ENCODE measurements at places on chromosomes 5 and 9.

- no peak for DNase-seq
Observed at GRCh38 chr5:119016125-119016774, 27.9 kb upstream of the DTWD2 start.

- no peak for DNase-seq
Observed at GRCh38 chr5:175109058-175109755, 334.8 kb downstream of the DRD1 start.

DNA sequence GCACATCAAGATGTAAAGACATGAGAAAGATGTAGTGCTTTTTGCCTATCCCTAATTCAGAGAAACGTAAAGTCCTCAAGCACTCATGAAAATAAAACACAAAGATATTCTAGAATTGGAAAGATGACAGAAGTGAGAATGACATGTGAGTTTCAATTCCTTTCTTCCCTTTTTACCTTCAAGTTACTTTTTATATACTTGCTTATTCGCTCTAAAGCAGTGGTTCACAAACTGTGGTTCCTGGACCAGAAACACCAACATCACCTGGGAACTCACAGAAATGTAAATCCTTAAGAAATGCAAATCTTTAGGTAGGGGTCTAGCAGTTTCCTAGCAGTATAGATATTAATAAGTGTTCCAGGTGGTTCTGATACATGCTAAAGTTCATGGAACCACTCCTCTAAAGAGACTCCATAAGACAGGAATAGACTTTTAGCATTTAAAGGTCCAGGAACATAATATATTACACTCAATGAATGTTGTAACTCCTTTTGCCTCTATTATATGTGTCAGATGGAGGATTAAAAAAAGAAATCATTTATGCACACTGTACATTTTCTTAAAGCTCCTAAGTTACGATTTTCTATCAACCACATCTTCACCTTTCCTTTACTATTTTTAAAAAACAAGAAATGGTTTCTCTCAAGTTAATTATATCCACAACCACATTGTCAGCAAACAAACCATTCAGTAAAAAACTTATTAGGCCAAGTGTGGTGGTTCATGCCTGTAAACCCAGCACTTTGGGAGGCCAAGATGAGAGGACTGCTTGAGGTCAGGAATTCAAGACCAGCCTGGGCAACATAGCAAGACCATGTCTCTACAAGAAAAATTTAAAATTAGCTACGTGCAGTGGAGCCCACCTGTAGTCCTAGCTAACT is 39.9 kb downstream of the ERP44 start:
- no peak for DNase-seq

DNA sequence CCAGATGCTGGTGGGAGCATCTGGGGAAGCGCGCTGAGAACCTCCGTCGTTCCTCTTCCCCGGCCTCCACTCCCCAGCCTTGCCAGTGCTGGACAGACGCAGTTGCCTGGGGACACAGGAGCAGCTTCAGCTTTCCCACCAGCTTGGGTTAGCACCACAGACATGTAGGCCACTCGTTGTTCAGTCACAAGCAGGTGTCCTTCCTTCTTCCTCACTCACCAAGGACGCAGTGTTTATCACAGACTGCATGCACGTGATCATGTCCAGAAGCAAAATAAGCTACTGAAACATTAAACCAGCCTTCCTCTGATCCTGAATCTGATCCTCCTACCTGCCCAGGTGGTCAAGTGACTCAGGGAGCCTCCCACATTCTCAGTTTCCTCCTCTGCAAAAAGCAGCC is 232.9 kb downstream of the SYK start:
- no peak for DNase-seq

GRCh38 chr5:17816944-17817343 is 182.7 kb downstream of the TAF11L14 start:
- no peak for DNase-seq

- DNase-seq: no peak
Observed at GRCh38 chr5:142427015-142427364, 102.2 kb upstream of the SPRY4 start.

DNA sequence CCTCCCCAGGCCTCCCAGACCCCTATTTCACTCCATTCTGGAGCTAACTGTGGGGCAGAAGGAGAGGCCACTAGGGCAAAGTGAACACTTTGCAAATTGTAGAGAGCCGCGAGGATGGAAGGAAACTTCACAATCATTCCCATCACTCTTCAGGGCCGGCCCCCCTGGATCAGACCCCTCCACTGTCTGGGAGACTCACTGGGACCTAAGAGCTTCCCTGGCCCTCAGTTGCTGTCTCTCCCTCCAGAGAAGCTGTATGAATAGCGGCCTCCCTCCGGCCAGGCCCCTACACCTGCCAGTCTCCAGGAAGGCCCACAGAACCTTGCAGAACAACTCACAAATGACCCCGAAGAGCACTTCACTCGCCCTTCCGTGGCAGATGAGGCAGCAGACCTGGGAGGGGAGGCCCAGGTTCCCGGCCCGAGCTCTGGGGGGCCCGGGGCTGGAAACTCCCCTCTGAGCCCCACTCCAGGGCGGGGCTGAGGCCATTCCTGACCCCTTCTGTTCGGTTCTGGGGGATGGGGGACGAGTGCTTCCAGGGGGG is 141.9 kb upstream of the IER5L start:
- no peak for DNase-seq

- DNase-seq: no peak
Observed at GRCh38 chr5:64807520-64807919, 38.8 kb downstream of the CWC27 start.

DNA sequence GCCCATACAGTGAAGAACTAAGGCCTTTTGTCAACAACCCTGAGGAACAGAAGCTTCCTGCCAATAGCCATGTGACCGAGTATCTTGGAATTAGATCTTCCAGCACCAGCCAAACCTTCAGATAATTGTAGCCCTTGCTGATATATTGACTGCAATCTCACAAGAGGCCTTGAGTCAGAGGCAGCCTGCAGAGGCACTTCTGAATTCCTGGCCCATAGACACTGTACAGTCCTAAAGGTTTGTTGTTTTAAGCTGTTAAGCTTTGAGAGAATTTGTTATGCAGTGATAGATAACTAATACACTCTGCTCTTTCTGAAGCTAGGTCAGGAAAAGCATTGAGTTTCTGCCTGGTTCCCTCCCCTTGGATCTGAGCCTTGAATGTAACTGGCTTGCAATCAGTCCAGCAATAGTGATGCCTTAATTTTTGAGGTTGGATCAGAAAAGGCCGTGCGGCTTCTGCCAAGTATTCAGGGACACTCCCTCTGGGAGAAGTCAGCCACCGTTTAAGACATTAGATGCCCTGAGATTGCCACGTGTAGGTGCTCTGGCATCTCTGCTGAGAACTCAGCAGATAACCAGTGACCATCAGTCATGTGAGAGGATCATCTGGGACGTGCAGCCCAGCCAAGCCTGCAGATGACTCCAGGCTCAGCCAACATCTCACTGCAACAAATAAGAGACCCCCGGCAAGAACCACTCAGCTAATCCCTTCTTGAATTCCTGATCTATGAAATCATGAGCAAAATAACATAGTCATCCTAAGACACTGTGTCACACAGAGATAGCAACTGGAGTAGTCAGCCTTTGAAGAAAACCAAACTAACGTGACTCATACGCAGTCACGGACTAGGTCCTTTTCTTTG is 126.8 kb upstream of the STC2 start:
- peak; percentile 99 for DNase-seq

- no peak for DNase-seq
Observed at GRCh38 chr5:54725391-54726280, 208.1 kb downstream of the SNX18 start.

DNA sequence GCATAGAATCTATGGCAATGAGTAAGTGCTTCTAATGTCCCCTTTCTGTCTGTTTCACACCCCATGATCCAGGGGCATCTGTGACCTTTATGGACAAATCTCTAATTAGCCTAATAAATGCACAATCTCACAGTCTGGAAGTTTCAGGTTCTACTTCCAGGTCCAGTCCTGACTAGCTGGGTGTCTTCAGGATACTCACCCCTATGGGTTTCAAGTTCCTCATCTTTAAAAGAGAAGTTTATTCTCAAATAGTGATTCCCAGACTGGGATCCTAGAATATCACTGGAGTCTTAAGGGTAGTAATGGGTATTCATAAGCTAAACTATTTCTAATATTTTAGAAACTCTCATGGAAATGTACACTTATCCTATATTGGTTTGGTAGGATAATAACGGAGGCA is 77.2 kb upstream of the ABCA1 start:
- DNase-seq: no peak

DNA sequence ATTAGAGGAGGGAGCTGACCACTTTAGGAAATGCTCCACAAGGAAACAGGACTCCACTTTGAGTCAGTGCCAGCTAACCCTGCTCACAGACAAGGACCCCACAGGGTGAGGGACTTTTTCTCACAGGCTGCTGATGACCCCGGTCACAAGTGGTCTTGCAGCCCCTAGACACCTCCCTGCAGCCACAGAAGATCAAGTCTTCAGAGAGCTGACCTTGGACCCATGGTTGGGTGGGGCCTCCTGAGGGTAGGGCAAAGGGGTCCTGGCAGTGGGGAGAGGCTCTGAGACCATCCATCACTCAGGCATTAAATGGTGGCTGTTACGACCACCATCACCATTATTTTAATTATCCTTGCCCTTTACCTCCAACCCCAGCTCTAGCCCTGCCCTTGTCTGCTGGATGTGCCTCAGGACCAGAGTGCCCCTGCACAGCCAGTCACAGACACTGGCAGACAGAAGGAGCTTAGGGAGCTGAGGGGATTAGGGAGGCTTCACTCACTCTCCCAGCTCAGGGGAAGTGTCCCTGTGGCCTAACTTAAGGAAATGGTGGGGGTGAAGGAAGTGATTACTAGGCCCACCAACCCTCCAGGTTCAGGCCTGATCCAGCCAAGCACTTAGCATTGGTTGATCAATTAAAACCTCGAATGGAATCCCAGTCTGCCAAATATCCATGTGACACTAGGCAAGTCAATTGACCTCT is 1.6 kb downstream of the ACSL6 start:
- DNase-seq: no peak

DNA sequence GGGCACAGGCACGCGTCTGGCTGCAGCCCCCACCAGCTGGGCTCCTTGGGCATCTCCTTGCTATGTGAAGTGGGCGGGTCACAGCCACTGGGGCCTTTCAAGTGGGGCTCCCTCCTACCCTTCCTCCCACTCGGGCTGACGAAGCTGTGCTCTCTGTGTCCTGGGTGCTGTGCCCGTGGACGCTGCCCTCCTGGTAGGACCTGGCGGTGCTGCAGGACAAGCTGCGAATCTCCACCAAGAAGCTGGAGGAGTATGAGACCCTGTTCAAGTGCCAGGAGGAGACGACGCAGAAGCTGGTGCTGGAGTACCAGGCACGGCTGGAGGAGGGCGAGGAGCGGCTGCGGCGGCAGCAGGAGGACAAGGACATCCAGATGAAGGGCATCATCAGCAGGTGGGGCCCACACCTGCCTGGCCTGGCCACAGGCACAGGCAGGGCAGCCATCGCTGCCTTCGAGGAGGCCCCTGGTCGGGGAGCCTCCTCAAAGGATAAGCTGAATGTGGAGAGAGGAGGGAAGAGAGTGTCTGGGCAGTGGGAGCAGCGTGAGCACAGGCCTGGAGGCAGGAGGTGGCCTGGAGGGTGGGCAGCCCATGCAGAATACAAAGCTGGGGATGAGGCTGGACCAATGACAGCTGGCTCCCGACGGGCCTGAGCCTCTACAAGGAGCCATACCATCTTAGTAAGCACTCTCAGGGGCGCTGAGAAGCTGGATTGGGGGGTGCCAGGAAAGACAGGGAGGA is 124.7 kb downstream of the DAB2IP start:
- no peak for DNase-seq

DNA sequence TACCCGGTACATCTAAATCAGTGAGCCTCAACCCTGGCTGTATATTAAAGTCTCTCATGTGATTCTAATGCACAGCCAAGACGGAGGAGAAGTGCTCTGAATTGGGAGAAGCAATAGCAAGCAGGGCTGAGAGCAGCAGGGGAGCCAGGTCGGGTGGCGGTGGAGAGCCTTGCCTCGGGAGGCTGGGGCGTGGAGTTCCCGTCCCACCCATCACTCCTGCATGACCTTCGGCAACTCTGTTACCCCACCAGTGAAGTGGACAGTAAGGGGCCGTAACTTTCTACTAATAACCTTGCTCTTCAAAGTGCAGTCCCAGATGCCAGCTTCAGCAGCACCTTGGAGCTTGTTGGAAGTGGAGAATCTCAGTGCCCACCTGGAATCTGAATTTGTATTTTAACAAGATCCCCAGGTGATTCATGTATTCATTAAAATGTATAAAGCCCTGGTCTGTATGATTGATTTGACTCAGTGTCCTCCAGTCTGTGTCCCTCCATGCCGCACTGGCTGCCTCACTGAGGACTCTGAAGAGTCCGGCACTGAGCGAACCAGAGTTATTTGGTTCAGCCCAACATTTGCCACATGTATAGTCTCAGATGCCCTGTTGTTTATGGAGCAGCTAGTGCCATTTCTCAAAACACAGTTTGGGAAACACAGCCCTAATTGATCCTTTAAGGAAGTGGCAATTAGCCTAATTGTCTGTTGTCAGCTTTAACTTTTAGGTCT is 6.5 kb downstream of the ERGIC1 start:
- no peak for DNase-seq

DNA sequence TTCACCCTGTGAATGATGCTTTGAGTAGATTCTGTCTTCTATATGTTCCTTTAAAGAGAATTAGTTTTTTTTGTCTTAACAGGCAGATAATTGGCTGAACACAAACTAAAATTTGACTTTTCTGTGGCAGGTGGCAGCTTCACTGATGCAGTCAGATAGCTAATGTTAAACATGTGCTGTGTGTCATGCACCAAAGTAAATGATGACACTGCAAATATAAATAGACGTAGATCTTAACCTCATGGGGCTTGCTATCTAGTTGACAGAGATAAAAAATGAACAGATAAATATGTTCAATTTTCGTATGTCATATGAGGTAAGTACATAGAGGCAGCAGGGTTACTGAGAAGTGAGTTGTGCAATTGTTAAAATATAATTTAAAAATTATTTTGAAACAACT is 82.7 kb downstream of the PARP8 start:
- no peak for DNase-seq

DNA sequence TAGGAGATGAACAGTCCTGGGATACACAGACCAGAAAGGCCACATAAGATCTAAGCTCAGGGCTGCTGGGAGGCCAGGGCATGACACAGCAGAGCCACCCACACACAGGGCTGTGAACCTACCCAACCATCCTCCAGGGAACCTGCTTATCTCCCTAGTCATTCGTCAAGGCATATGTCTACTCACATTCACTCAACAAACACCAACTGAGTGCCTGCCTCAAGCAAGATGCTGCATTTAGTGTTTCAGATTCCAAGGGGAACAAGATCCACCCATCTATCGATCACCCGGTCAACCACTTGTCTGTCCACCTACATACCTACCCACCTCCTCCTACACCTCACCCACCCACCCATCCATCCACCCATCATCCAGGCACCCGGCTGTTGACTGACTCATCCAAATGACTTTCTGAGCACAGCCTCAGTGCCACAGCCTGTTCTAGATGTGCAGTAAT is 1.9 kb downstream of the DPM2 start:
- DNase-seq: no peak

DNA sequence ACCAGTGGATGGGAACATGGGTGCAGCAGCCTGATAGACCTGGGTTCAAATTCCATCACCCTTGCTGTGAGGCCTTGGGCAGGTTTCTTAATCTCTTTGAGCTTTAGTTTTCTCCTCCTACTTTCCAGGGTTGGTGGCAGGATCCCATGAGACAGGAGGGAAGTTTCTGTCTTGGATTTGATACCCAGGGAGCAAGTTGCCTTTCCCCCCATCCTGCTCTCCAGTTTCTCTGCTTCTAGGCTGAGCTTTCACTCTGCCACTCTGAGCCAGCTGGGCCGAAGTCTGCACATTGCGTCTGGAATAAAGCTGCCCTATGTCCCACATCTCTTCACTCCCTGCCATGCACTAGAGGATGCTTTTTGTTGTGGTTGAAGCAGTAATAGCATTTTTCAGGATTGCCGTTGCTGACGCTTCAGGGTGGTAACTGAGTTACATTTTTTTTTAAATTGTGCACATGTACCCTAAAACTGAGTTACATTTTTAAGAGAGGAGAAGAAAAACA is 40.5 kb upstream of the ANGPTL2 start:
- no peak for DNase-seq
